ENCODE measurements at places on chromosomes 16 and 17.

DNA sequence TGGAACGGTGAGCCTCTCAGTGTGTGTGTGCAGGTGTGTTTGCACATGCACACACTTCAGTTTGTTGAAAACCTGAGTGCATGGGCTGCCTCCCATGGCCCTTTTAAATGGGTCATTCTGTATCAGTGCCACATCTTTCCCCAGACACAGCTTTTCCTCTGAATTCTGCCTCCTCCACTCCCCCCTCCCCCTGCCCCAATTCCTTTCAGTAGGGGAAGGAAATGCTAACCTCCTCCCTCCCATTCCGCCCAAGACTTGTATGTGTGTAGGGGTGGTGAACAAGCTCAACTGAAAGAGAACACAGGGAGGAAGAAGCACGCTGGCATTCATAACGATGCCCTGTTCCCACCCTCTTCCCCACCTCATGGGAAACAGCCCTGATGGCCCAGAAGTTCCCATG lies 34.3 kb downstream of the C17orf75 start:
- no peak for DNase-seq

- DNase-seq = no peak
These were observed 8.1 kb downstream of the GLIS2 start for GRCh38 chr16:4323845-4324488.

GRCh38 chr17:57832314-57833178 lies 17.3 kb downstream of the MRPS23 start:
- DNase-seq = no peak

DNA sequence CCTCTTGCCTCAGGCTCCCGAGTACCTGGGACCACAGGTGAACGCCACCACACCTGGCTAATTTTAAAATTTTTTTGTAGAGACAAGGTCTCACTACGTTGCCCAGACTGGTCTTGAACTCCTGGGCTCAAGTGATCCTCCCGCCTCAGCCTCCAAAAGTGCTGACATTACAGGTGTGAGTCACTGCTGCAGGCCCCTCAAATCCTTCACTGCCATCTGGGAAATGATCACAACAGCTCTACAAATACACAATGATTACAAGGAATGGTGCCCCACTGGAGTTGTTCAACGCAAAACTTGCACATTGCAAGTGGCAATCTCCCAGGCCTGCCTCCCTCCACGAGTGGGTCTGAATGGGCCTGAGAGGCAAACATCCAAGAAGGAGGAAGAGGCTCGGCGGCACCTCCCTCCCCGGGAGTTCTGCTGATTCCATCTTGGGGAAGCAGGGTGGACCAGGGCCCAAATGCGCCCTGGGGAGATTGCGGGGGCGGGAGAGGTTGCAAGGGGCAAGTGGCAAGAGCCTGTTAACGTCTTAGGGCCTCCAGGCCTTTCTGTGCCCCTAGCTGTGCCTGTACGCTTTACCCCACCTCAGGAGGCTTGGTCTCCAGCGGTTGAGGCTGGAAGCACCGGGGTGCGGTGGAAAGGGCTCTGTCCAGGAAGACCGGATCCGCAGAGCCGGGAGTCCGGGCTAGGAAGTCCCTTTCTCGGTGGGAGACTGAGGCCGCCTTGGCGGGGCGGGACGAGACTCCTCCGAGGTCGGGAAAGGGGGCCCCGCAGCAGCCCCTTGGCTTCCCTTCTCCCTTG lies 656 bp upstream of the IGFBP4 start:
- DNase-seq = no peak

GRCh38 chr16:21260870-21261791 lies 17.0 kb downstream of the CRYM start:
- DNase-seq = peak; percentile 87

DNA sequence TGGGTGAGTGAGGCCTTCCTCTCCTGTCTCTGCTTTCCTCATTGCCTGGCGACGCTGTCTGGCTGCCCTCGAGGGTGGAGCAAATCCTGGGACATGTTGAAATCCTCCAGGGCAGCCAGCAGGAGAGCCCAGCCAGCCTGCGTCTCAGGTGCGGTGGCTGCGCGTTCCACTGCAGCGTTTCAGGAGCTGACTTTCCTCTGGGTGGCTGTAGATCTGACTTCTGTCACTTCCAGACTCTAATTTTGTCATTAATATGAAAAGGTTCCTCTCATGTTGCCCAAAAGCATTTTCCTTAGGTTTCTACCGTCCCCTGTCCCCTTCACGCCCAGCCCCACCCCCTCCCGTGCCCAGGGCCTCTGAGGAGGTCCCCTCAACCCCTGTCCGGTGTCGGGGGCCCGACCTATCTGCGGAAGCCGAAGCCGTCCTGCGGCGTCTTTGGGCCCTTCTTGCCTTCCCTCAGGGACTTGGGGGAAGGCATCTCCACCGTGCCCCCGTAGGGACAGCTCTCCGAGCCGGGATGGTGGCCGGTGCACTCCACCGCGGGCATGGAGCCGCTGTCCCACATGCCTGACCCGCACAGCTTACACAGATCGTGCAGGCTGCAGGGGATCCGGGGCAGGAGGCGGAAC lies 95.1 kb downstream of the TBC1D16 start:
- no peak for DNase-seq

GRCh38 chr17:57086069-57086930 lies 1.3 kb downstream of the AKAP1 start:
- DNase-seq = peak; percentile 32

GRCh38 chr16:4840984-4841383 lies 6.1 kb downstream of the GLYR1 start:
- DNase-seq = no peak

- DNase-seq = no peak
These were observed 62.6 kb downstream of the KSR1 start for GRCh38 chr17:27518545-27519521.

GRCh38 chr17:75404731-75405364 lies 630 bp downstream of the GRB2 start:
- DNase-seq = peak; percentile 42

Data from common myeloid progenitor, CD34-positive (primary cell).